Aorta (tissue), 5 donors: ENCODE measurements at places on chromosomes 11 and 22. TPM values are rescaled to one million over a fixed set of nuclear protein-coding genes. Genes with fewer than 3 reads are reported as not detected.
A peak's percentile ranks its signal among the peaks of the same experiment; 100 is the strongest.

MPZL2 gene
- 52.7 TPM for total RNA-seq

MPPED2 gene
- 7.5 TPM for total RNA-seq

PYGM gene
- total RNA-seq, result 12.9 TPM

PACSIN3 gene
- total RNA-seq, result 36.2 TPM

SHISAL1 gene
- 3.5 TPM for total RNA-seq

HNRNPUL2 gene
- 47.2 TPM for total RNA-seq

OR10D3 gene
- not detected for total RNA-seq

PHF21B gene
- total RNA-seq, result 1.8 TPM

ROBO4 gene
- 41.9 TPM for total RNA-seq

MS4A4A gene
- total RNA-seq, result 32.0 TPM

OR52H1 gene
- total RNA-seq, result 0.96 TPM

KRTAP5-11 gene
- total RNA-seq, result not detected

CRACR2B gene
- 2.2 TPM for total RNA-seq

CPT1A gene
- total RNA-seq, result 81.4 TPM

SPTY2D1 gene
- 16.9 TPM for total RNA-seq

PANX2 gene
- total RNA-seq, result 0.62 TPM

GRCh38 chr11:76577226-76577920, 93.2 kb downstream of the LRRC32 start:
- DNase-seq, result peak; percentile 88

GRCh38 chr11:115267238-115267781, 236.9 kb downstream of the CADM1 start:
- no peak for DNase-seq

DNA sequence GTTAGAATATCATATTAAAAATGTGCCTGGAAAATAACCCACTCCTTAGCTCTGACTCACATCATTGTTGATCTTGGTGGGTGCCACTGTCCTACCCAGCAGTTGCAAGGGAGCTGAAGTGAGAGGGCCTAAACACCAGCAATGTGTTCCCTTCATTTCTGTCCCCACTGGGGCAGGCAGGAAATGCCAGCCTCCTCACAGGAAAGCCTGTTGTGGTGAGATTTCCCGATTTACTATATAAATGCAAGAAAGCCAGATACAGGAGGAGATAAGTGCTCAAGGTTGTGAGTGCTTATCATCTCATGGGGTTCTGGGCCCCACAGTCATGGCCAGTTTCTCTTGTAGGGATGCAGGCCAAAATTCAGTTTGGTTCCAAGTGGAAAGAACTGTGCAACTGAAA, 15.8 kb upstream of the FLI1 start:
- no peak for DNase-seq

- no peak for DNase-seq
These were observed 4.3 kb upstream of the PATZ1 start for GRCh38 chr22:31350410-31350863.

GRCh38 chr22:39518996-39519680, 1.2 kb upstream of the ATF4 start:
- DNase-seq, result peak; percentile 80

DNA sequence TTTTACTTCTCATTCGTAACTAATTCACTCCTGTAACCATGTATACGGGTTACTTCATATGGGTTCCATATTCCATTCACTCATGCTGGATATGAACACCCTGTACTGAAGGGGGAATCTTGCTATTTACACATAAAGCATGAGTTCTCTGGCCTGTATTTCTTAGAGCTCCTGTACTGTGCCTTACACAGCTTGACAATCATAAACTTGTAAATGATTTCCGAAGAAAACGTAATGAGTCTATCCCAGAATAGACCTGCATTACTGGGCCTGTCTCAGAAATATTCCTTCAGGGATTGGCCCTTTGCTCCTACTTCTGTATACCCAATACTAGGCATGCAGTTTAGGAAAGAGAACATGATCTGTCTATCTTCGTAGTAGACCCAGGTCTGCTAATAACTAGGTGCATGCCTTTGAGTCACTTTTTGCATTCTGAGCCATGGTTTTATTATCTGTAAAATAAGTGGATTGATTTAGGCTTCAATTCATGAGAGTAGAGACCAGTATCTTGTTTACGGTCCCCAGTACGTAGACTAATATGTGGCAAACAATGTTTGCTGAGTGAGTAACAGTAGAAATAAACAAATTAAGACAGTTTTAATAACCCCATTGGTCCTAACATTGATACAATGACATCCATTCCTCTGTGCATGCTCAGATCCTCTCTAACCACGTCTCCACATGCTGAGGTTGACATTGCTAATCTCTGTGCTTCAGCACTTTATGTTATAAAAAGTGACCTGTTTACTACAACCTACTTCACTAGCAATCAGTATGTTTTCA, 1.2 kb downstream of the CCDC34 start:
- DNase-seq, result no peak

DNA sequence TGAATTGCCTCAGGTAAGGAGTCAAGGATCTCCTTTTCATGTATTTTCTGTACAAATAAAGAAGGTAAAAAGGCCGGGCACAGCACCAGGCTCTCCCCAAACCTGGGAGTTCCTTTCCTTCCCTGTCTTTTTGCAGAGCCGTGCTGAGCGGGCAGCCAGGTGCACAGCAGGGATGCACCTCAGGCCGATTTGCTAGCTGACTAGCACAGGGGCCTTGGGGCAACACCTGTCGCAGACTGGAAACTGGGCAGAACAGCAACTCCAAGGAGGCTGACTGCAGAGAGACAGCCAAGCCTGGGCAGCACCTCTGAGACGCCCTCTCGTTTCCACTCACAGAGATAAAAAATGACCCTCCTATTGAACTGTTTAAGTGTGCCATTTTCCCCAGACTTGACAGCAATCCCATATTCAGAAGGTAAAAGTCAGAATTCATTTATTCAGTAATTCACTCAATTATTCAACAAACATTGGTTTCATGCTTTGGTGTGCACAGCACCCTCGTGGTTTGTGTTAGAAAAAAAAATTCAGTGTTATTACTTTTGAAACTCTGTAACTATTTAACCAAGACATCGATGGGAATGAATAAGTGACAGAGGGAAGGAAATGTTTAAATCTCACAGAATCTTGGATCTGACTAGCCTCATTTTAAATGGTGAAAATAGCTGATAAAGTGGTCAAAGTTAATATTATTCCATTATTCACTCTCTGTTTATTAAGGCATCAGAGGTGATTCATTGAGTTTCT, 120.9 kb downstream of the GALNT18 start:
- DNase-seq, result no peak

DNA sequence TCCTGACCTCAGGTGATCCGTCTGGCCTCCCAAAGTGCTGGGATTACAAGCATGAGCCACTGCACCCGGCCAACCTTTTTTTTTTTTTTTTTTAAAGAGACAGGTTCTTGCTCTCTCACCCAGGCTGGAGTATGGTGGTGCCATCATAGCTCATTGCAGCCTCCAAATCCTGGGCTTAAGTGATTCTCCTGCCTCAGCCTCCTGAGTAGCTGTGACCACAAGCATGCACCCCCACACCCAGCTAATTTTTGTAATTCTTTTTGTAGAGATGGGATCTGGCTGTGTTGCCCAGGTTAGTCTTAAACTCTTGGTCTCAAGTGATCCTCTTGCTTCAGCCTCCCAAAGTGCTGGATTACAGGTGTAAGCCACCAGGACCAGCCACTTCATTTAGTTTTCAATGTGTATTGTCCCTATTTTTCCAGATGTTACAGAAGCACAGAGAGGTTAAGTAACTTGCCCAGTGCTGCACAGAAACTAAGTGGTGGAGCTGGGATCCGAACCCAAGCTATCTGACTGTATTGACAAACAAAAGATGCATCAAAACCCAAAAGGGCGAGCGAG, 55.6 kb upstream of the GRK3 start:
- no peak for DNase-seq

- no peak for DNase-seq
These were observed 675.0 kb upstream of the KIRREL3 start for GRCh38 chr11:127675581-127675980.

GRCh38 chr11:128336203-128336602, 251.2 kb downstream of the ETS1 start:
- peak; percentile 59 for DNase-seq
